RWPE2 (cell line): ENCODE measurements at places on chromosomes 16 and 17.
A peak's percentile ranks its signal among the peaks of the same experiment; 100 is the strongest.

GRCh38 chr16:12874186-12874585 is 27.2 kb upstream of the SHISA9 start:
- no peak overlapping the region for H3K4me3 ChIP-seq
- H3K27me3 ChIP-seq = no peaks in the 10 kb centered on the region
- peak overlapping the region; percentile 38 for H3K27ac ChIP-seq
- no peaks in the 10 kb centered on the region for H3K36me3 ChIP-seq
- no peak for DNase-seq
- peaks cover 6% of the 10 kb centered on the region for H3K4me1 ChIP-seq

- H3K4me3 ChIP-seq = no peak within 1 kb of the TSS
- DNase-seq = no peak
- H3K27ac ChIP-seq = no peak within 1 kb of the TSS
- H3K36me3 ChIP-seq = no peaks in the 10 kb centered on the region
Observed at GRCh38 chr17:41029633-41030245, at the start of gene KRTAP1-4. Gene KRTAP1-4 (minus strand): TSS chr17:41030195. CDS start chr17:41030078, 117 bp downstream.

- H3K36me3 ChIP-seq = peaks cover 47% of the 10 kb centered on the region
- H3K4me1 ChIP-seq = peaks cover 6% of the 10 kb centered on the region
- peak; percentile 68 for DNase-seq
- peak overlapping the region; percentile 30 for H3K27ac ChIP-seq
Observed at GRCh38 chr17:75759457-75759856, 5.5 kb downstream of the GALK1 start.

- no peak for DNase-seq
- H3K4me1 ChIP-seq = no peaks in the 10 kb centered on the region
- no peaks in the 10 kb centered on the region for H3K27me3 ChIP-seq
- no peaks in the 10 kb centered on the region for H3K36me3 ChIP-seq
- H3K27ac ChIP-seq = no peak overlapping the region
Observed at GRCh38 chr17:20092261-20092867, 83.2 kb downstream of the SPECC1 start.

DNA sequence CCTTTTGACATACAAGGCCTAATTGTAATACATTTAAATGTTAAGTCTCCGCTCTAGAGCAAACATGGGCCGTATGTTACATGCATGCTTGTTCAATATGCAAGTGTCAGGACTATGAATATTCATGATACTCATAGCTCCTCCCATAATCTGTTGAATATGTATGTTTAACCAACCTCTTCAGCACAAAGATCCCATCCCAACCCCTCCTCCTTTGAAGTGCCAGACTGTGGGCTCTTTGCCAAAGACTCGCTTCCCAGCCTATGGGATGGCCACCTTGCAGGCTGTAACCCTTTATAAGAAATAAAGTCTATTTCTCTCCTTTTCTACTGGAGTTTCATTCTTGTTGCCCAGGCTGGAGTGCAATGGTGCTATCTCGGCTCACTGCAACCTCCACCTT is 156.2 kb downstream of the ABCC12 start:
- no peaks in the 10 kb centered on the region for H3K27me3 ChIP-seq
- H3K4me1 ChIP-seq = peaks cover 11% of the 10 kb centered on the region
- no peak overlapping the region for H3K4me3 ChIP-seq
- no peak overlapping the region for H3K27ac ChIP-seq

DNA sequence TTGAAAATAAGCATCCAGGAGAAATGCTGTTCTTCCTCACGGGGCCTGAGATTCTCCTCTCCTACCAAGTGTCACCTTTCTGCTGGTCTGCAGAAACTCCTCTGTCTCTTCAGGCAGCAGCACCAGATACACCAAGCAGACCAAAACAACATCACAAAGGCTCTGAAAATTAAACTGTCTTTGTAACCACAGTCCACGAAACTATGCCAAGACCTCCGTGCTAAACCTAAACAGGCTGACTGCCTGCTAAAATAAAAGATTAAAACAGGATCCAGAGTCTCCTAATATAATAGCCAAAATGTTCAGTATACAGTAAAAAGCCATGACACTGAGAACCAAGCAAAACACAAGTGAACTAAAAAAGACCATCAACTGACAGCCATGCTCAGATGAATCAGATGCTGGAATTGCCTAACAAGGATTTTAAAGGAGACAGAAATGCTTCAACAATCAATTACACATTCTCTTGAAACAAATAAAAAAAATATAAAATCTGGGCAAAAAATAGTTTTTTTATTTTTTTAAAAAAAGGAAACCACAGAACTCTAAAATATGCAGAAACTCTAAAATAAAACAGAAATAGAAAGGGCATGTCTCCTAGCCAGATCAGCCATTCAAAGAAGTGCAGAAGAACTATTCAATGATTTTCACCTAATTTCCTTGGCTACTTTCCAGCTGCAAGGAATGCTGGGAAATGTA is 50.3 kb upstream of the TOX3 start:
- no peaks in the 10 kb centered on the region for H3K4me1 ChIP-seq
- DNase-seq = no peak
- no peaks in the 10 kb centered on the region for H3K27me3 ChIP-seq

DNA sequence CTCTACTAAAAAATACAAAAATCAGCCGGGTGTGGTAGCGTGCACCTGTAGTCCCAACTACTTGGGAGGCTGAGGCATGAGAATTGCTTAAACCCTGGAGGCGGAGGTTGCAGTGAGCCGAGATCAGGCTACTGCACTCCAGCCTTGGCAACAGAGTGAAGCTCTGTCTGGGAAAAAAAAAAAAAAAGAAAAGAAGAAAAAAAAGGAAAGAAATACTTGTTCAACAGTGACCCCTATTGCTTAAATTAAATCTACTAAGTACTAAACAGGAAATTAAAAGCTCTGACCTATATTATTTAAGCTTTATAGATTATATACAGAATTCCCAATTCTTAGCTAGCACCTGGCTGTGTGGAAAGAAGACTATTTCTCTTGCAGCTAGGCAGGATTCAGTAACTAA is 48.9 kb downstream of the FBXL20 start:
- no peak overlapping the region for H3K27ac ChIP-seq

- H3K27me3 ChIP-seq = no peaks in the 10 kb centered on the region
- DNase-seq = peak; percentile 10
- peaks cover 31% of the 10 kb centered on the region for H3K4me1 ChIP-seq
- H3K27ac ChIP-seq = peak overlapping the region; percentile 100
Observed at GRCh38 chr17:40529991-40530390, 28.6 kb upstream of the TNS4 start.

DNA sequence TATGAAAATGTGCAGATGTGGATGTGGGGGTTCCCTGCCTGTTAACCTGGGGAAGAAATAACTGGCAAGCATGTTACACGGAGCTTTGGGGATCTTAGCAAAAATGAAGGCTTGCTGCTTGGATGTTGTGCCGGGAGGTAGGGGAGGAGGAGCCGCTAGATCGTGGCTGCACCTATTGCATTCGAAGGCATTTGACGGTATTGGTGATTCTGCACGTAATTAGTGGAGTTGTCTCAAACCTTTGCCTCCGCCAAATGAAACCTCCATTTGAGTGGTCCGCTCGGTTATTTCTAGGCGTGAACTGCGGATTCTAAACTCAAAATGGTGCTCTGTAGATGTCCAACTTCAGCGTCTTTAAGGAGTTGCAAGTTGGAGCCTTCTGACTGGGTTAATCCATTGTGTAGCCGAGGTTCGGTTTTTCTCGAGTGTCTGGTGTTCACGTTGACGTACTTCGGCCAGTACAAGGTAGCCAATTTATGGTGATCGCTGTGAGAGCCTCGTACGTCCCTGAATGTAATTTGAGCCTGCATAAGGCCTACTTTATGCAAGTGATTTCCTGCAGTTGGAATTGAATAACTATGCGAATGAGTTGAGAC is 1.5 kb downstream of the TNRC6C start:
- H3K36me3 ChIP-seq = no peaks in the 10 kb centered on the region; the same call in 1 of the 2 replicates
- H3K27me3 ChIP-seq = peaks cover 73% of the 10 kb centered on the region
- H3K27ac ChIP-seq = no peak overlapping the region
- DNase-seq = no peak
- H3K4me1 ChIP-seq = no peaks in the 10 kb centered on the region

GRCh38 chr16:62755938-62756337 is 719.7 kb upstream of the CDH8 start:
- H3K4me3 ChIP-seq = no peak overlapping the region
- H3K27ac ChIP-seq = no peak overlapping the region
- no peaks in the 10 kb centered on the region for H3K36me3 ChIP-seq

GRCh38 chr17:77889135-77889505 is 69.4 kb upstream of the TNRC6C start:
- H3K4me3 ChIP-seq = no peak overlapping the region
- peaks cover 36% of the 10 kb centered on the region for H3K27me3 ChIP-seq
- H3K4me1 ChIP-seq = peaks cover 2% of the 10 kb centered on the region
- DNase-seq = peak; percentile 11

DNA sequence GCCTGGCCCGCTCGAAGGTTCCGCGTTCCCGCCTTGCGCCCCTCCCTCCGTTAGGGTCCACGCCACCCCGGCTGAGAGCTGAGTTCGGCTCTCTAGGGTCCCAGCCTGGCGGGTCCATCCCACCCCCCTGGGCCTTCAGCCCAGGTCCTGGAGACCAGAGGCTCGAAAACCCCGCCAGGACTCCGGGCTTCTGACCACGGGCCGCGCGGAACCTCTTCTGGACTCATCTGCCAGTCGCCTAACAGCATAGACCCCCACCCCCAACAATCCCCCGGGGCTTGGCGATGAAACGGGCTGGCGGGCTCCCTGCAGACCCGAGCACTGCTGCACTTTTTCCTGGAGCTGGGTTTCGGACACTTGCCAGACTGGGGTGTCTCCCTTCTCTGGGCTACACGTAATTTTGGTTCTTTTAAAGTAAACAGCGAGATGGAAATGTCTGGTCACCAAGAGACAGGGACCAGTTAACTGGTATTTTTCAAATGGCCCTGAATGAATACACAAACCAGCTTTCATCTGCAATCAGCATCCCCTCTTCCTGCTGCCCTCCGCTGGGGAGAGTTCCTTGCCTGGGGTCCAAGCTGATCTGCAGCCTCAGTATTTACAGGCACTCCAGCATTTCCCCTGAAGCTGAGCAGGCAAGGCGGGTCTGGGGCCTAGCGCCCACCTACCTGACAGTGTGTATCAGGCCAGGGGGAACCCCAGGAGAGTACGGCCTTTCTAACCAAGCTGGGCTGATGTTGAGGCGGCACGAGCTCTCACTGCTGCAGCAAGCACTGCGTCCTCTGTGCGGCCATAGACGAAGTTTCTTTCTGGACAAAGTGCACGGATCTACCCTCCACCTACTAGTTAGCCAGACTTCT is 639 bp upstream of the TRIM65 start:
- H3K36me3 ChIP-seq = peaks cover 43% of the 10 kb centered on the region
- peak overlapping the region; percentile 81 for H3K4me3 ChIP-seq
- DNase-seq = peak; percentile 66
- H3K27me3 ChIP-seq = no peaks in the 10 kb centered on the region
- peak overlapping the region; percentile 76 for H3K27ac ChIP-seq

DNA sequence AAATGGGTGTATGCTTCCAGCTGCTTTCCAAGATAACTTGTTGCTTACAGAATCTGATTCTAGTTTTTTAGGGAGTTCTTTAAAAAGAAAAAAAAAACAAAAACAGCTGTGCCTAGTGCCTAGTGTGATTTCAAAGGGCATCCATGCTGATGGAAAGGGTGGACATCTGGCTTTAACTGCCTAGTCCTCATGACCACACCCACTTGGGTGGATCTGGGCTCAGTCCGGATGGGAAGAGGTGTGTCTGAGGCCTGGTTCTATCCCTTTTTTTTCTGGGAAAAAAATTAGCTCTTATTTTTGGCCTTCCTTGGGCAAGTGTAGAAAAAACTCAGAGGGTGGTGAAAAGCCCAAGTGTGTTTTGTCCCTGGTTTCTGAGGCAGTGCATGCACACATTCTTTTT is 132.3 kb upstream of the CDH11 start:
- no peak for DNase-seq
- no peaks in the 10 kb centered on the region for H3K4me1 ChIP-seq

- H3K4me3 ChIP-seq = no peak overlapping the region
- no peaks in the 10 kb centered on the region for H3K36me3 ChIP-seq
- H3K27me3 ChIP-seq = no peaks in the 10 kb centered on the region
- DNase-seq = no peak
- no peak overlapping the region for H3K27ac ChIP-seq
- peaks cover 15% of the 10 kb centered on the region for H3K4me1 ChIP-seq
Observed at GRCh38 chr17:75402026-75402425, 3.5 kb downstream of the GRB2 start.
